AG04450 (cell line): ENCODE measurements at places on chromosomes 4 and X. TPM values are rescaled to one million over a fixed set of nuclear protein-coding genes. Genes with fewer than 3 reads are reported as not detected.

DNA sequence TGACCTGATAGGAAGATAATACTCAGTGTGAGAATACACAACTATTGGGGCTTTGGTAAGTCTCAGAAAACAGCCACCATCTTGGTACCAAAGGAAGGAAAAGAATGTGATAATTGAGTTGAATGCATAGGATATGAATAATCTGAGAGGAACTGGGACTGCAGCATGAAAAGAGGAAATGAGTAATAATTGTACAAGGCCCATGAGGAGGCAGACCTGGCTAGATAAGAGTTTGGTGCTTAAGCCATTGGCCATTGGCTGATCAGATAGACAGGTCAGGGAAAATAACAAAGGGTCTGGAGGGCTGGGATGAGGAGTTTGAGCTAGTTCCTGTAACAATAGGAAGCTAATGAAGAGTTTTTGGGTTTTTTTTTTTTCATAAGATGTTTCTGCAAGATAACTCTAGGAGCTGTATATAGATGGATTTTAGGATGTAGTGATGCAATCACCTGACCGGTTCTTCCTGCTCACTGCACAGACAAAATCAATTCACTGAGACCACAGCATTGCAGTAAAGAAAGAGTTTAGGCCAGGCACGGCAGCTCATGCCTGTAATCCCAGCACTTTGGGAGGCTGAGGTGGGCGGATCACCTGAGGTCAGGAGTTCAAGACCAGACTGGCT lies 5.3 kb upstream of the TRMT2B start:
- no peak for DNase-seq

DNA sequence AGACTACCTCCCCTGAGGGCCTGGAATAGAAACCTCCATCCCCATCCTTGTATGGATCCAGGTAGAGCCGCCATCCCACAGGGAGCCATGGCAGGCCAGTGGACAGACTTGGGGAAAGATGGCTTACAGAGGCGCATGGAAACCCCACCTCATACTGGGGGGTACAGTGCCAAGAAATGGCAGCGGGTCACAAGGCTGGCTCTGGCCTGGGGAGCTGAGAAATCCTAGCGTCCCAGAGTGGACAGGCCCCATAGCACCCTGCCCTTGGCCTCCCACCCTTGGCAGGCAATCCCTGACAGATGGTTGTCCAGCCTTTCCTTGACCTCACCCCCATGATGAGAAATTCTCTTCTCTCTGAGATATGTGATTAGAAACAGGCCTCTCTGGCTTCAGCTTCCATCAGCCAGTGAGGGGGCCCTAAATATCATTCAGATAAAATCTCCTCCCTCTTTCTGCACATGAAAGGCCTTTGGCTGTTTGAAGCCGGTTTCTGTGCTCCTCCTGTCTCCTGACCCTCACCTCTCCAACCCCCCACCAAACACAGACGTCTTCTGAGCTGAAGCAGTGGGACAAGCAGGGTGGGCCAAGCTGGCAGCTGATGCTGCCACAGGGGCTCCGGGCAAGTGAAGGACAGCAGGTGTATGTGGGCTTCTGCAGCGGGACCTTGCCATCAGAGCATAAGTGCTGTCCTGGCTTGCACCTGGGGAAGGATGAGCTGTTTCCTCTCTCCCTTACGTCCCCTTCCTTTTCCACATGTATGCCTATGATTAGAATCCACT lies 204.4 kb upstream of the MAMLD1 start:
- no peak for DNase-seq

- no peak for DNase-seq
These were observed 508.2 kb upstream of the FAM241A start for GRCh38 chr4:111636961-111637585.

DNA sequence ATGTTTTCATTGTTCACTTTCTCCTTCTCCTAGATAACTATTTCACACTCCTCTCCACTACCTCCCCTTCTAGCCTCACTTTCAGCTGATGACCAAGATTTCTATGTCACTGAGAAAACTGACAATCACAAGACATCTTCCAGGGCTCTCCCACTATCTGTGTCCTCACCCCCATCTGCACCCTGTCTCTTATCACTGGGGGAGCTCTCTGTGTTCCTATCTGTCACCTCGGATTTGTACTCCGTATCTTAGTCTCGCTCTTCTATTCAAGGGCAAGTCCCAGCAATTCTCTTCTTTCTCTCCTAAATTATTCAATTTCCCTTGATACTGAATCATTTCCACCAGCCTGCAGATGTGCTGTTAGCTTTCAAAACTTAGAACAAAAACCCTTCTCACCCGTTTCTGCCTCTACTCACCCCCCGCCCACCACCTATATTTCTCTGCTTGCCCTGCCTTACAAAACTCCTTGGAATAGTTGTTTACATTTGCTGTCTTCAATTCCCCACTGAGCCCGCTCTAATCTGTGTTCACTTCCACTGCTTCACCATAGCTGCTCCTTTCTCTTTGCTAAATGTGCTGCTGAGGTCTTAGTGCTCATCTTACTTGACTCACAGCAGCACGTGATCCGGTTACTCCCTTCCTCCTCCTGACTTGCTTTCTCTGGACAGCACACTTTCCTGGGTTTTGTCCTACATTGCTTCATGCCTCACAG lies 293.2 kb downstream of the UNC5C start:
- peak; percentile 29 for DNase-seq

DNA sequence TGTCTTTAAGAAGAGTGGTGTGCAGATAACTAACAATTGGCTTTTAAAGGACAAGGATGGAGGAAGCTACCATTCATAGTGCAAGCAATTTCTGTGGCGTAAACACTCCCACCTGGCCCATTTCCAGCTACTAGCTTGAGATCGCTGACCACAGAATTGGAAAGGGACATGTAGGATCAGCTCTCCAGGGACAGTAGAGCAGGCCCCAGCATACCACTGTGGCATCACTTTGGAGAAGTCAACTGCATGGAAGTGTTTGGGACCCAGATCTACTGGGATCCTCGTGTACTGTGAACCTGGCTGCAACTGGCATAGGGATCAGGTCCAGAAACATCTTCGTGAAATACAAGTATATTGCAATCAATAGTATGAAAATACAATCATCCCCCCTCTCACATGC lies 515.0 kb downstream of the INPP4B start:
- DNase-seq, result no peak

- DNase-seq, result no peak
These were observed 60.5 kb downstream of the FHDC1 start for GRCh38 chr4:152996672-152997071.

Gene FABP2
- not detected in 2 replicates for polyA plus RNA-seq

DNA sequence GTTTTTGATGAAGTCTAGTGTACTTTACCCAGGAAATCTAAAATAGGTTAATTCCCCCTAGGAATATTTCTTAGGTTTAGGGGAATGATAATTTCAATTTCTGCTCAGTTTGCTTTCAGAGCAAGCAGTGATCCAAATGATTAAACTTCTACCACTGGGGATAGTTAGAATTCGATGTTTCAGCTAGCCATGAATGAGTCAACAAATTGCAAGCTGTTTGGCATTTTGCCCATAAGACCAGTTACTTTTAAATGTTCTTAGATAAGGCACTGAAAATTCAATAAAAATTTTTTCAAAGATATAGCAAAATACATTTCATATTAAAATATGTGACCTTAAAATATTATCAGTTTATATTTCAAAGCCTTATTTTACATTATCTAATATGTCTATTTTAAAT lies 993.6 kb downstream of the ARAP2 start:
- no peak for DNase-seq

DNA sequence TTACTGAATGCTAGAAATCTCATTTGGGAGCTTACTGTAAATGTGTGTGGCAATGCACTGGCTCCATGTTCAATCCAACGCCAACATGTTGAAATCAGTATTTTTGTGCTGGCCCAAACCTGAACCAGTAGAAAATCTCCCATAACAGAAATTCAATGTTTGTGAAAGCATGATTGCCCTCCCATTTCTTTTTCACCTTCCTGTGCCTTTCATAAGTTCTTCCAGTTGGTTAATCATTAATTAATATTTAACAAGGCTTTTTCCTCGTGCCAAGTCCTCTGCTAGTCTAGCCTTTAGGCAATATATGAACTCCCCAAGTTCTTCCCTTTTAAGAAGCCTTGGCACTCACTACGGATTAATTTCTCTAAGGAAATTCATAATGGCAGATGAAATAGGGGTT lies 1.3 kb upstream of the PLS3 start:
- DNase-seq, result no peak

Gene TRO
- polyA plus RNA-seq, result 60.0 and 63.2 TPM in 2 replicates

Gene CXCL1
- polyA plus RNA-seq, result 2.0 and 2.1 TPM in 2 replicates

DNA sequence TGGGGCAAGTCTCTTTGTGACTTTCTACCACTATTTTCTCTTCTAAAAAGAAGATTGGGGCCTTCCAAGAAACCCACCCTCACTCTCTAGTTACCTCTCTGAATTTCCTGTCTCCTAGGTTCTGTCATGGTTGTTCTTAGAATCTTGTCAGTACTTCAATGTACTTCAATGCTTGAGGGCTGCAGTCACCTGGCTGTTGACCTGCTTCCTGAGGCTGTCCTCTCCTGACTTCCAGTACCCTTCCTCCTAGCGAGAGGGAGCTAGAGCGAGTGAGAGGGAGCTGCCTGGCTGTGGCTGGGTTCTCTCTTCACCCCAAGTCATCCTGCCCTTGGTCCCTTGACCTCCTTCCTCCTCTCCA lies 17.7 kb downstream of the CD99L2 start:
- DNase-seq, result no peak
